Hepatic stellate cell (primary cell): ENCODE measurements at places on chromosomes 13 and 19.

DNA sequence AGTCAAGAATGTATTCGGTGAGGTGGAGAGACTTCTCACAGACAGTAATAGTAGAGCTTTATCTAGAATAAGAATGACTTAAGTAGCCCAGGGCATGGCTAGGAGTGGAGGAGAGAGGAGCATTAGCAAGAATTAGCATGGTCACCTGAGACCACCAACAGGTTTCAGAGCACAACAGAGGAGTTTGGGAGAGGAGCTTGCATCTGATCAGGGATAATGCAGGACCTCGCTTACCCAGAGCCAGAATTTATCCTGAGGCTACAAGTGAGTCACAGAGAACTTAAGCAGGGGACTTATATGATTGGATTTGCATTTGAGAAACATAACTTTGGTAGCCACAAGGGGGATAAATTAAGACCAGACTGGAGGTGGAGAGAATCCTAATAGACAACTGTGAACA, 102.1 kb upstream of the FNDC3A start:
- no peak for DNase-seq

DNA sequence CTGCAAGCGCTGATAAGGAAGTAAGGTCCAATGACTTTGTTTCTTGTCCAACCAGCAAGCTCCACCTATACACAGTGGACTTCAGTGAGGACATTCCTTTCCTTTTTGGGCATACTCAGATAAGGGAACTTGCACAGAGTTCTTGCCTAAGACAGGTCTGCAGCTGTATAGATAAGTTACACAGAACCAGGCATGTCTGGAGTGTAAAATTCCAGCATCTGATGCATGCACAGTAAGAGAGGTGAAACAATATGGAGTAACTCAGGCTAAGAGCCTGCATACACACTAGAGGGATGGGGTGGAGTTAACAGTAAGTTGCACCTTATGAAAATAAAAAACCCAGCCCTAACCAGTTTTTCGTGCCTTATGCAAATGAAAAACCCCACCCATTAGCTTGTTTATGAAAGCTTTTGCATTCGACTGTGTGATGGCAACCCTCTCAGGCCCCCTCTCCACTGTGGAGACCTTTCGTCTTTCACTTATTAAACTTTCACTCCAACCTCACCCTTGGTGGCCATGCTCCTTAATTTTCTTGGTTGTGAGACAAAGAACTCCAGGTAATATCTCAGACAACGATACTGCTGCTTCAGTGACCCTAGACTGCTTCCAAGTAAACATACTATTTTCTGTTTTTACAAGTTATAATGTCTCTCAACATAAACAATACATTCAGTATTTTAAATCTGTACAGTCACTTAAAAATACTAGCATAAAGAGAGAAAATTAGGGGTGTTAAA, 2859.0 kb upstream of the PCDH20 start:
- DNase-seq, result no peak

GRCh38 chr13:80499536-80500290, 158.8 kb upstream of the SPRY2 start:
- no peak for DNase-seq

DNA sequence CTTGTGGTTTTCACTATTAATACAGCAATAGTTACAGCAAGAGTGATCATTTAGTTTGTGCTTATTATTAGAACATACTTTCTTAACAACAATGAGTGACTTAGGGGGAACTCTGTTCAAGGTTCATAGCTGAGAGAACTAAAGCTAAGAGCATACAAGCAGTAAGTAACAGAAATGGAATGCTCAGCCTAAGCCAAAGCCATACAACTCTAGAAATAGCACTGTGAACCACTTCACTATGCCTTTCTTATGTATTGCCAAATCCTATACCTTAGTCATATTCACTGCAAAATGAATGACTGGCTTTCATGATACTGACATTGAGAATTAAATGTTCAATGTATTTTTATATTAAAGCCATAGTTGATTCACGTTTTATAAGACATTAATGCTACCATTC, 599.7 kb upstream of the SLITRK1 start:
- peak; percentile 1 for DNase-seq

- no peak for DNase-seq
These were observed 263.1 kb downstream of the FGF14 start for GRCh38 chr13:102138635-102139190.

- DNase-seq, result no peak
These were observed 2.0 kb downstream of the PPP6R1 start for GRCh38 chr19:55256562-55257460.

- no peak for DNase-seq
These were observed 404.2 kb upstream of the SGCG start for GRCh38 chr13:22776394-22777186.

GRCh38 chr19:4337906-4338440, 654 bp downstream of the STAP2 start:
- DNase-seq, result no peak

DNA sequence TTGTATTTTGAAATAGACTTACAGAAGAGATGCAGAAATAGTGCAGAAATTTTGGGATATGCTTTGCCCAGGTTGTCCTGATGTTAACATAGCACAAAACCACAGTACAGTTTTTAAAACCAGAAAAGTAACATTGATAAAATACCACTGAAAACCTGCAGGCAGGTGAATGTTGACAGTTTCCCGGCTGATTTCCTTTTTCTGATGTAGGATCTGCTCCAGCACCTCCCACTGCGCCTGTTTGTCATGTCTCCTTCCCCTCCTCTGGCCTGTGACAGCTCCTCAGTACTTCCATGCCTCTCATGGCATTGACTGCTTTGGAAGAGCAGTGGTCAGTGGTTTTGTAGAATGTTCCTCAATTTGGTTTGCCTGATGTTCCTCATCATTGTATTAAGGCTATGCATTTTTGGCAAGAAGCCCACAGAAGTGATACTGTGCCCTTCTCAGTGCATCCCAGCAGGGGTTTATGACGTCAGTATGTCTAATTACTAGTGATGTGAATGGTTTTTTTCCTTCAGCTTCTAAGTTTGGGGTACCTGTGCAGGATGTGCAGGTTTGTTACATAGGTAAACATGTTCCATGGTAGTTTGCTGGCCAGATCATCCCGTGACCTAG, 31.0 kb downstream of the TDRD12 start:
- no peak for DNase-seq

GRCh38 chr13:31051999-31052398, 109.7 kb downstream of the HSPH1 start:
- DNase-seq, result no peak

GRCh38 chr19:48466561-48467325, 2.4 kb upstream of the CYTH2 start:
- DNase-seq, result peak; percentile 63

DNA sequence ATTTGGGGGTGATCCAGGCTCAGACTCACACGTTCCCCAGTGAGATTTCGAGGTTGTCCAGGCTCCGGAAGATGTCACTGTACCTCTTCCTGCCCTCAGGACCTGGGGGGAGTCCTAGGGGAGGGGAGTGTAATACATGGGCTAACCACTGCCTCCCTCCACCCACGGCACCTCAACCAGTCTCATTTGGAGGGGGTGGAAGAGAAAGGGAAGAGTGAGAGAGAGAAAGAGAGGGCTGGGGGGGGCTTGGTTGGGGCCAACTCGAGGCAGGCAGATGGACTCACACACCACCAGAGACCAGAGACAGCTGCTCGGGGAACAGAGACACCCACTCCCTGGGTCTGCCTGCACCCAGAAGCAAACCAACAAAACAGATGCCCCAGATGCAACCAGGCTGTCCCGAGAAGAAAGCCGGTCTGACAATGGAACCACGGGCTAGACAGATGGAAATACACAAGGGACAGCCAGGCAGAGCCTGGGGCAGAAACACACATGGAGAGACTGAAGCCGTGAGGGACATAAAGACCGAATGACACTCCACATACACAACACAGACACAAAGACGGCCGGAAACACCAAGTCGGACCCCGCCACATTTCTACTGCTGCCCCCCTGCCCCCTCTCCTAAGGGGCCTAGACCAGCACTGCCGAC, 825 bp downstream of the GMIP start:
- DNase-seq, result peak; percentile 57

DNA sequence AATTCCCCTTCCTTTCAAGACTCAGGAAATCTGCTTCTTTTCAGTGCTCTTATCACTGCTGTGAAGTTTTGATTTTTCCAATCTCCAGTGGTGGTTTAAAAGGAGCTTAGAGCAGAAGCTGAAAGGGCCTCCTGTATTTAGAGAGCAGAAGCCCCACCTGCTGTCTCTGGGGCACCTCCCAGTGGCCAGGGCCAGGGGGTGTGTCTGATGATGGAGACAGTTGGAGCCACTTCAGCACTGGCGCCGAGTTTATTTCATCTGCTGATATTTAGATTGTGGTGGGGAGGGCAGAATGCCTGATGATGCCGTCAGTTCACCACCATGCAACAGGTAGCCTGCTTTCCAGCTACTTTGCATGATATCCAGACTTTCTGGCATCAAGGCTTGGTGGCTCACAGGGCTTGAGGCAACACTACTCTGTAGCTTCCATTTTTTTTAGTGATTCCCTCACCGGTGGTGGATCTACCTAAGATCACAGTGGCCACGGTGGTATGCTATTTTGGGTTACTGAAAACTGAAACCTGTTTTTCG, 371.9 kb downstream of the KCNRG start:
- peak; percentile 13 for DNase-seq

GRCh38 chr19:17184371-17184841, 30.8 kb upstream of the USE1 start:
- DNase-seq, result no peak

DNA sequence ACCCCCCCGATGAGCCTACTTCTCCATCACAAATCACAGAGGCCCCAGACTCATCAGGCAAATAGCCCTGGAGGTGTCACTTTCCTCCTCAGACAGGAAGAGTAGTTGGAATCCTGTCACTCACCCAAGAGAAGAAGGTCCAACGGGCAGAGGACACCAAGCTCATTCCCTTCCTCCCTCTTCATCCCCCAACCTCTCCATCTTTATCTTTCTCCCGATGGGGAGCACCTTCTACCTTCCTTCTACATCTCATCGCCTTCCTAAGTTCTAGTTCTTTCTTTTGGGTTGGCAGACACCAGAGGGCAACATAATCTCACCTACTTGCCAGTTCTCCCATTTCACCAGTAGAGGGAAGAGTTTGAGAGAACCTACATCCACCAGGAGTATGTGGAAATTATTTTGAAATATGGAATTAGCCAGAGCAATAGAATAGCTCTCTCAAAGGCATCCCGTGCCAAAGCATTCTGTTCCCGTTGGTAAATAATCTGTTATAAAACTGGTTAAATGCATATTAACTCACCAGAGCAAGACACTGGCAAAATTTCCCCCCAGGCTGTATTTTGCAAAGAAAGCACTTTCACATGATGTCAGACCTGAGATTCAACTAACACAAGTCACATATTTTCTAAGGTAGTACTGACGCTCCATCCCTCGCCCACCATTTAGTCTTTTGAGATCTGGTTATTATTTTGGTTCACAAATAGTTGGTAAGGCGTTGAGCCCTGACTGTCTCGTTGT, 55.0 kb downstream of the ZIC5 start:
- DNase-seq, result peak; percentile 82

- DNase-seq, result peak; percentile 36
These were observed 36.5 kb downstream of the B3GLCT start for GRCh38 chr13:31236211-31236786.

DNA sequence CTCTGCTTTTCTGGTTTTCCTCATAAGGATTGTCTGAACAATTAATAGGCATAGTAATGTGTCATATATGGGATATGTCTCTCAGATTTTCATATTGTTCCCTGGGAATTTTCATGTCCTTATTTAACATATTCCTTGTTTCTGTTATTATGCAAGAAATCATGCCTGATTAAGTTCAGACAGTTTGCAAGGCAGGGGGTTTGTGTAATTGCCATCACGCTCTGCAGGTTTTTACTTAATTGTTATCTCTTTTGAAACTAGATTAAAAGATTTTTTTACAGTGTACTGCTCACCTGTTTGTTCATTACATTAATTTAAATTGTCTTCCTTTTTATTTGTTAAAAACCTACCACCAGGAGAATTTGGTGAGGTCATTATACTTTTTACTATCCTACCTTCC, 1253.2 kb upstream of the PRR20A start:
- no peak for DNase-seq

DNA sequence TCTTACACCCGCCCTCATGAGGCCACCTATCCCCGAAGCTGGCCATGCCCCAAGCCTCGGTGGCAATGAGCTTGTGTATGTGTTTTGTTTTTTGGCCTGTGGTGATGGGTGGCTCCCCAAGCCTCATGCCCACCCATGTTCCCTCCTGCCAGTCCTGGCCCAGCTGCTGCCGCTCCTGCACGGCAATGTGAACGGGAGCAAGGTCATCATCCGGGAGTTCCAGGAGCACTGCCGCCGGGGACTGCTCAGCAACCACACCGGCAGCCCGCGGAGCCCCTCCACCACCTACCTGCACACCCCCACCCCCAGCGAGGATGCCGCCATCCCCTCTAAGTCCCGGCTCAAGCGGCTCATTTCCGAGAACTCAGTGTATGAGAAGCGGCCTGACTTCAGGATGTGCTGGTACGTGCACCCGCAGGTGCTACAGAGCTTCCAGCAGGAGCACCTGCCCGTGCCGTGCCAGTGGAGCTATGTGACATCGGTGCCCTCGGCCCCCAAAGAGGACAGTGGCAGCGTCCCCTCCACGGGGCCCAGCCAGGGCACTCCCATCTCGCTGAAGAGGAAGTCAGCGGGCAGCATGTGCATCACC, 24.6 kb downstream of the UBXN6 start:
- no peak for DNase-seq

DNA sequence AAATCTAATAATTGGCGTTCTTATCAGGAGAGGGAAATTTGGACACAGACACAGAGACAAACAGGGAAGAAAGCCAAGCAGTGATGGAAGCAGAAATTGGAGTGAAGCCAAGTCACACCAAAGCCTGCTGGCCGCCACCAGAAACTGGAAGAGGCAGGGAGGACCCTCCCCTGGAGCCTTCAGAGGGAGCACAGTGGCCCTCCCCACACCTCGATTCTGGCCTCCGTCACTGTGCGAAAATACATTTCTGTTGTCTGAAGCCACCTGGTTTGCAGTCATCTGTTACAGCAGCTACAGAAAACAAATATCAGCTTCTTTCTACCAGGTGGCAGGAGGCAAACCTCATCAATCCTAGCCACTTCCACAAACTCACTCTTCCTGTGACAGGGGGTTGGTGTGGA, 8.3 kb upstream of the TLE6 start:
- DNase-seq, result no peak

- DNase-seq, result peak; percentile 19
These were observed 58.0 kb upstream of the IRS2 start for GRCh38 chr13:109844396-109844795.

GRCh38 chr13:29959086-29959485, 108.7 kb upstream of the UBL3 start:
- DNase-seq, result no peak

DNA sequence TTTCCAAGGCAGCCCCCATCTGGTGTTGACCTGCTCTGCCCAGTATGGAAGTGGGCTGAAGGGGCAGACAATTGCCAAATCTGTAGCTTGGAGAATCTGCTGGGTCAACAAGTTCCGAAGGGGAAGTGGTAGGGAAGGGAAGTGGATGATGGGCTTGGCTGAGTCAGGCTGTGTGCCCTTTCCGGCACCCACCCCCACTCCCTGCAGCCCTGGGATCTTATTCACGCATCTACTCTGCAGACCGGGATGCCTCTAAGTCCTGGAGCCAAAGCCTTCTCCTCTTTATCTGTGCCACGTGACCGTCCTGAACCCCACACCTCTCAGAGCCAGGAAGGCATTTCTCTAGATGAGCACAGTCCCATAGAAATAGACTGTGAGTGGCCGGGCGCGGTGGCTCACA, 7.5 kb upstream of the C5AR2 start:
- no peak for DNase-seq
